Mesendoderm (in vitro differentiated cells): ENCODE measurements at places on chromosomes 1 and 21.
A peak's percentile ranks its signal among the peaks of the same experiment; 100 is the strongest.

DNA sequence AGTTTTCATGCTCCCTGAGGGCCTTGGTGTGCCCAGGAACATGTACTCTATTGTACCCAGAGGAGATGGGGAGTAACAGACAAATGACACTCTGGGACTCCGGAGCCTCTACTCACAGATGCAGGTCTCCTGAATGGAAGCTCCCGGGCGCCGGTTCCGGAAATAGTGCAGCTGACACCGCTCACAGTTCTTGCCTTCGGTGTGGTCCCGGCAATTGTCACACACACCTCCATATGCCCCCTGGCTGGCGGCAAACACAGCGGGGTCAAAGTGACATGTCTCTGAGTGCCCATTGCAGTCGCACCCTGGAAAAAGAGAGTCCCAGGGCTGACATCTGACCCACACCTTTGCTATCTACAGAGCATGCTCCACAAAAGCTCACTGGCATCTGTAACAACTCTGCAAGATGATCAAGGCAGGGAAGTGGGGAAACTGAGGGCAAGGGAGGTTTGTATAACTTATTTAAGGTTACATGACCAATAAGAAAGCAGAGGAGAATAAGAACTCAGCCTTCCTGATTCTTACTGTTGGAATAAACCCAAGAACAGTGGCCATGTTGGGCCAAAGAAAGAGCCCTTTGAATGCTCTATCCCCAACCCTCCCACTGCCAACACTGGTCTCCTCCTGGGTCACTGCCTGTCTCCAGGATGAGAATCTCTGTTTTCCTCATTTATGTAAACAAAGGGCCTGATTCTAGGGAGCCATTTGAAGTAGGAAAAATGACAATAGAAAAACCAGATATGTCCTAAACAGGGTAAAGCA lies 22.4 kb downstream of the LAMB3 start:
- DNase-seq = no peak

DNA sequence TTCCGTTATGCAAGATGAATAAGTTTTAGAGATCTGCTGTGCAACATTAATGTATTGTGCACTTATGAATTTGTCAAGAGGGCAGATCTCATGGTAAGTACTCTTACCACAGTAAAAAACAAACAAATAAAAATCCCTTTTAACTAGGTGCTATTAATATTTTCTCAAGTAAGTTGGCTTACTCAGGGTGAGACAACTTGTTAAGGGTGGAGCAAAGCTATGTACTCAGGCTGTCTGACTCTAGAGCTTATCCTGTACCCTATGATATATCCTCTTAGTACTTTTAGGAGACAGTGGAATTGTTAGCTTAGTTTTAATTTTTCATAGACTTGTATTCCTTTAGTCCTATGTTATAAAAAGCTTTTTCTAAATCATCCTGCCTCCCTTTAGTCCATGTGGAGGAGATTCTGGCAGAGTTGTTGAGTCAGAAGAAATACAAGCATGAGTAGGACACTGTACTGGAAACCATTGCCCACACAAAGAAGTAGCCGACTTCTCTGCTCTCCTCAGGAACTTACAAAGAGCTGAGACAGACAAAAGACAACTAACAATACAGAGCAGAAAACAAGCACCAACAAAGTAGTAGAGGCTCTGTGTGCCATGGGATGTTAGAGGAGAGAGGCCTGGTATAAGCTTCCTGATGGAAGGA lies 49.2 kb downstream of the S1PR1 start:
- DNase-seq = no peak

DNA sequence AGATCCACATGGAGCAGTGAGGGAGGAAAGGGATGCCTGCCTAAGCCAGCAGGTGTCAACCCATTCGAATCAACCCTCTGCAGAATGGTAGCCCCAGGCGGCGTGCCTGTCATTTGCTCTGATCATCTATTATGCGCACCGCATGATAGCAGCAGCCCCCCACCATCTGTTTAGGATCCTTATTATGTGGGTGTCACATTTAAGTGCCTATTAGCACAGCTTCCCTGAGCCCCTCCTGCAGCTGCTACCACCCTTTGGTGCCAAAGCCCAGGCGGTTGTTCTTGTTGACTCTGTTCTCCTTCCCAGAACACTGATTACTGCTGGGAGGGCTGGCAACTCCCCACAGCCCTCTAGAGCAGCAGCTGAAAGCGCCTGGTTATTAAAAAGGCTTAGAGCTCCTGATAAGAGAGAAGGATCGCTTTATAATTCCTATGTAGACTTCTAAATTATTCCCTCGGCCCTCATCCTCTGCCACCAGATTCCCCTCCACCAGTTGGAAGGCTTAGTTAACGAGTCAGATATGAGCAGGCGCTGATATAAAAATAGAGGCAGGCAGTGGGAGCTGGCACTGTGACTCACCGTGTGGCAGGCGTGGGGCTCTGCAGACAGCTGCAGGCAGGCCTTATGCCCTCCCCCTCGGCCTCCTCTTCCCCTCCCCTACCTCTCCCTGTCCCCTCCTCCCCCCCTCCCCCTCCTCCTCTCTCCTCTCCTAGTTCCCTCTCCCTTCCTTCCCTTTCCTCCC lies 23.0 kb downstream of the ACTA1 start:
- peak; percentile 72 for DNase-seq

DNA sequence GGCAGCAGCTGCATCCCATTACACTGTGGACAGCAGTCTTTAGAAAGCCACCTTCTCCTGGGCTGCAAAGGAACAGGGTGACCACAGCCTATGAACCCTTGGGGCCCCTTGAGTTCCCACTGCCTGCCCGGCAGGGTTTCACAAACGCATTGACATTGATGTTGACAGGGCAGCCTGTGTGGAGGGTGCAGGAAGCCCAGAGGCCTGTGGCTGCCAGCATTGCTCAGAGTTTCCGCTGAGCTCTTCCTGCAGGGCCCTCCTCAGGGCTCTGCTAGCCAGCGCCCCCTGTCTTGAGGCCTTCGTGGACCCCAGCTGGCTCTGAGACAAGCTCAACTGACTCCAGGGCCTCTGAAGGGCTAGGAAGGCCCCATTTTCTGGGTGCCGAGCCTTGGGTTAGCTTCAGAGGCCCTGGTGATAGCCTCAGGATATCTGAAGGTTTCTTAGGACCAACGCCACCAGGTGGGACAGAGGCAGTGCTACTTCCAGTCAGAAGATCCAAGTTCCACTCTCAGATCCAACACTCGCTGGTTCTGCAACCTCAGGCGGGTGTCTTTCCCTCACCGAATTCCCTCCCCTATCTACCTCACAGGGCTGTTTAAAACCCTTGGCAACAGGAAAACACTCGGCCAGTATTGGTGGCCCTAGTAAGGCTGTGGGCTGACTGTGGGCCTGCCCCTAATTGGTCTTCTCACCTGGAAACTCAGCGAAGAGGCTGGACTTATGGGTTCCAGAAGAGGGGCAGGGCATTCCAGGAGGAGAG lies 27.2 kb upstream of the EPS8L3 start:
- peak; percentile 91 for DNase-seq

DNA sequence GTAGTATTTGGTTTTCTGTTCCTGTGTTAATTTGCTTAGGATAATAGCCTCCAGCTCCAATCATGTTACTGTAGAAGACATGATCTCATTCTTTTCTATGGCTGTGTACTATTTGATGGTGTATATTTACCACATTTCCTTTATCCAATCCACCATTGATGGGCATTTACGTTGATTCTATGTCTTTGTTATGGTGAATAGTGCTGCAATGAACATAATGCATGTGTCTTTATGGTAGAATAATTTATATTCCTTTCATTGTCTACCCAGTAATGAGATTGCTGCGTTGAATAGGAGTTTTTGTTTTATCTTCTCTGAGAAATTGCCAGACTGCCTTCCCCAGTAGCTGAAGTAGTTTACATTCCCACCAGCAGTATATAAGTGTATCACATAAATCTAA lies 538.8 kb downstream of the LRRIQ3 start:
- DNase-seq = no peak

- no peak for DNase-seq
Observed at GRCh38 chr1:156102633-156103511, 11.6 kb upstream of the LMNA start.

DNA sequence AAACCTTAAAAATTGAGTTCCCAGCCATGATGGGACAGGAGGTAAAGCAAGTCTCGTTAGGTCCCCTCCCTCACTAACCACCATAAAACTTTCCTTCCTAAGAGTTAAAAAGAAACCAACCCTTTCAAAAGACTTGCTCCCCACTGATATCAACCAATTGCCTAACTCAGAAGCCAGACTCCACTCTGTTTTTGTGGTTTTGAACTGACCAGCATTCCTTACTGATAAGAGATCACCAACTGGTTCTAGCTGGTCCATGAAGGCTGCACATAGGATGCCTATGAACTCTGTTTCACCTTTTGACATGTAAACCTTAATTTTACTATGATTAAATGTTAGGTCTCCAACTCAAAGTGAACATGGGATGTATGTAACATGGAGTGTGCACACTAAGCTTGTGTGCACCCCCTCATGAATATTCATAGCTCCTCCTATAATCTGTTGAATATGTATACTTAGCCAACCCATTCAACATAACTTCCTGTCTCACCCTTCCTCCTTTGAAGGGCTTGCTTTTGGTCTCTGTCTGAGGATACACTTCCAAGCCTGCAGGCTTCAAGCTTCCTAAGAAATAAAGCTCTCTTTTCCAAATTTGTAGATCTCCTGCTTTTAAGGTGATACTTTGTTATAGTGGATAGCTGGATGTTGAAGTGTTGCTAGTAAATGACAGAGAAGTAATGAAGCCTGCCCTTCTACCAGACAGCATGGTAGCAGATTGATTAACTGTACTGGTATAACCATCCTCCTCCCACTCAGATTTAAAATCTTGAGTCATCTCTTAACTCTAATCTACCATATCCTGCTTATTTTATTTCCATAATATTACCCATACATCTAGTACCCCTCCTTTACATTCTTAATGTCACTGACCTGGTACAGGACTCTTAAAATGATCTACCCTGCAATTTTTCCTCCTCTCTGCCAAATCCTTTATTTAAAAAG lies 95.6 kb downstream of the ZNF644 start:
- peak; percentile 90 for DNase-seq

- DNase-seq = peak; percentile 46
Observed at GRCh38 chr21:17343055-17343454, 169.8 kb upstream of the CXADR start.

- no peak for DNase-seq
Observed at GRCh38 chr1:51231120-51231519, 5.0 kb upstream of the RNF11 start.

GRCh38 chr1:183039985-183040447 lies 16.8 kb downstream of the LAMC1 start:
- DNase-seq = no peak

GRCh38 chr21:34597406-34597805 lies 17.5 kb downstream of the RCAN1 start:
- DNase-seq = no peak

DNA sequence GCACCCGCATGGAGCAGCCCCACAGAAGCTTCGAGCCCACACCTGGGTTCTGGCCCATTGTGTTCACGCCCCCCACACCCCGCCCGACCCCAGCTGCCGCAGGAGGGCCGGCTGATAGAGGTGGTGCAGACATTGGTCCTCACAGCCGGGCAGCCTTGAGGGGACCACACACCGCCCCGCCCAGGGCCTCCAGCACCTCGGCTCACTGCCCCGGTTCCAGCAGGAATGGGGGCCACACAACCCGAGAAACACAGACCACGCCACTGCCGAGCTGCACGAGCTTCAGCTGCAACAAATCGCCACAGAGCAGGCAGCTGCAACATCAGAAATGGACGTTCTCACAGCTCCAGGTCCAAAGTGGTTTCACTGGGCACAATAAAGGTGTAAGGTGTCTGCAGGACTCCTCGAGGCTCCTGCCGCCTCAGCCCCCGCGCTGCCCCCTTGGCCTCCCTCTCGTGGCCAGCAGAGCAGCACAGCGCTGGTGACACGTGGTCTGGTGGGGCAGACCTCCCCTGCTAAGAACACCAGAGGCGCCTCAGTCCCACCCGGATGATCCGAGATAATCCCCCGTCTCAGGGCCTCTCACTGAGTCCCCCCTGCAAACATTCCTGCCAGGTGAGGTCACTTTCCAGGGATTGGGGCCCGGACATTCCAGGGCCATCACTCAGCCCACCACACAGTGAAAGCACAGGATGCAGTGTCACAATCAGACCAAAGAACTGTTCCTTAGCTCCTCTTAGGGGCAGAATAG lies 62.3 kb upstream of the ADARB1 start:
- DNase-seq = peak; percentile 100

DNA sequence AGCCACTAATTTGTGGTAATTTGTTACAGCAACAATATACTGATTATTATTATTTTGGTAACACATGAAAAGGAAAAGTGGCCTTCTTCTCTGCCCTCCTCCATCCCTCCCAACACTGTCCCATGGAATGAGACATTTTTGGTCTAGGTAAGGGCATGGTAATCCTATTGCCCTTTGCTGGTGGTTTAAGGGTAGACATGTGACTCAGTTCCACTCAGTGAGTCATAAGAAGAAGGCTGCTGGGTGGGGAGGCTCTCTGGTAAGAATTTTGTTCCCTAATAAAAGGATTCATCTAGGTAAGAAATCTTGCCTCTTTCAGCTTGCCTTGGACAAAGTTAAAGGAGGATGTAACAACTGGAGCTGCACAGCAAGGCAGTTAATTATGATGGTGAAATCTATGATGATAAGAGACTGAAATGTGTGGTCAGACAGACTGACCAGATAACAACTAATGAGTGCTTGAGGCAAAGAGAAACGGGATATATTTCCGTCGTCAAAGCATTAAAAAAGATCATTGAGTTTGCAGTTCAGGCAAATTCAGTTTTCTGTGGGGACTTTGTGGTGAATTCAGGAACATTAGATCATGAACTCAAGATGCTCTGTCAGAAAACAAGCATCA lies 232.0 kb upstream of the KCNK2 start:
- DNase-seq = no peak

DNA sequence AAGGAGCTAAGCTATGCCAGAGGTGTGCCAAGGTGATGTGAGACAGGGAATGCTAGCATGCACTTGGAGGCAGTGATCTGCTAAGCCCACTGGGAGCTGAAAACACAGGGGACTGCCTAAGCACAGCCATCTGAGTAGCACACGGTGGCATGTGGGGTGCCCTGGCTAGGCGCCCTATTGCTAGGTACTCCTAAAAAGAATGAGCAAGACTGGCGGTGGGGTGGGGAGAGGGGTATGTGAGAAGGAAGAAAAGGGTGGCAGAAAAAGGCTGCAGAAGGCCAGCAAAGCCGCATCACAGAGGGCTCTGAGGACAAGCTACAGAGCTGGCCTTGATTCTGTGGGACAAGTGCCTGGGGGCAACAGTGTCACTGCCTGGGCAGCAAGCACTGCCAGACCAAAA lies 23.9 kb downstream of the PARP1 start:
- no peak for DNase-seq

- no peak for DNase-seq
Observed at GRCh38 chr1:26122988-26123973, 11.7 kb downstream of the PDIK1L start.

GRCh38 chr1:17601643-17602382 lies 62.3 kb downstream of the ARHGEF10L start:
- DNase-seq = peak; percentile 62

- DNase-seq = no peak
Observed at GRCh38 chr1:232873931-232874330, 68.7 kb downstream of the MAP10 start.
